ENCODE measurements at places on chromosomes 1 and 21.

DNA sequence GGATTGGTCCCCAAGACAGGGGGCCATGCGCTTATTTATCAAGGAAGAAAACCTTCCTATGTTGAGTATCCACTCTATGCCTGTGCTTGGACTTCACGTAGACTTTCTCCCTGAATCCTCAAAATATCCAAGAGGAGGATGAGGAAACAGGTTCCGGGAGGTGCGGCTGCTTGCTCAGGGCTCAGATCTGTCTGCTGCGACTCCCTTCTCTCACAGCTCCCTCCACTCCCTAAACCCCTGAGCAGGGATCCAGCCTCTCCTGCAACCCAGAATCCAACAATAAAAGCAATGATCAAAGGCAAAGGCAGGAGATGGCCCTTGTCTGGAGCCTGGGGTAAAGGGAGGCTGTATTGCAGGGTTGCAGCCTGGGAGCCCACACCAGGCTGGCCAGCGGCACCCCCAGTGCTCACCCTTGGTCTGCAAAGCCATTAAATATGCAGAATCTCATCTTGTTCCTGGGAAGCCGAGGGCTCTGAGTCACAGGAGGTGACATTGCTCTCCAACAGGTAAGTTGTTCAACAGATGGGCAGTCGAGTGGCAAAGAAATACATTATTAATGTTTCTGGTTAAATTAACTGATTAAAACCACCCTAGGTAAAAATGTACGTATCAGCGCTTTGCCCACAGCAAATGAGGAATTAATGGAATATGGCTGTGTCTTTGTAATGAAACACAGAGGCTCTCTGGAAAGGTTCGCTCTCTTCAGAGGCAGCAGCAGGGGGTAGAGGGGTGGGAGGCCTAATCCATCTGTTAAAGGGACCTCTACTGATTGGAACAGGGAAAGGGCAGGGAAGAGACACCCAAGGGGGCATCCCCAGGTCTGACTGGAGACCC, 111.5 kb downstream of the GRIK3 start:
- no peak for DNase-seq

DNA sequence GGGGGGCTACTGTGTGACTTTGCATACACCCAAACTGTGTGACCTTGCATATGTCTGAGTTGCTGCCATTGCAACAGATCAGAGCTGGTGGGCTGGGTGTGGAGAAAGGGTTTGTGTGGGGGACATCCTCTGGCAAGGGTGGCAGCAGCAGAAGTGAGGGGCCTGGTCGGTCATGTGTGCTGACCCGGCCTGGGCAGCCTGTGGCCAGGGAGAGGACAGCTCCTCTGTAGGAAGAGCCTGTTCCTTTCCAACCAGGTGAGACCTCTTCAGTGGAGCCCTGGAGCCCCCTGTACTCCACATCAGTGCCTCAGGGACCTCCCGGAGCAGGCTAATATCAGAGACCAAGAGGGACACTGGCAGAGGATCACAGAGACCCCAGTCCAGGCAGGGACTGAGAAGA, 8.3 kb downstream of the PCSK9 start:
- no peak for DNase-seq

DNA sequence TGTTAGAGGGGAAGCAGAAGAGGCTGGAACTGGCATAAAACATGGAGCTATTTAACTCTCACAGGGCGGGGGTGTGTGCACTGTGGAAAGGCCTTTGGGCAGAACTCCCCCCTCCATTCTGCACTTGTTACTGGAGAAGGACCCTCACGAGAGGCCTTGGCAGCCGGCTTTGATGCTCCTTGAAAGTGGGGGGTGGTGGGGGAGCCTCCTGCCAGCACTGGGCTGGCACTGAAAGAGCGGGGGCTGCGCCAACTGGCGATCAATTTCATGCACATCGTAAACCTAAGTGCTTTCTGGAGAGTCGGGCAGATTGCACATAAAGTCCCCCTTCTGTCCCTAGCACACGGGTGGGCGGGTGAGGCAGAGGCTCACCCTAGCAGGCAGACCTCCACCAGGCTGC, 28.9 kb downstream of the FOXO6 start:
- DNase-seq: no peak

- DNase-seq: no peak
Measured at GRCh38 chr1:95115708-95116137, 1.4 kb upstream of the TLCD4 start.

DNA sequence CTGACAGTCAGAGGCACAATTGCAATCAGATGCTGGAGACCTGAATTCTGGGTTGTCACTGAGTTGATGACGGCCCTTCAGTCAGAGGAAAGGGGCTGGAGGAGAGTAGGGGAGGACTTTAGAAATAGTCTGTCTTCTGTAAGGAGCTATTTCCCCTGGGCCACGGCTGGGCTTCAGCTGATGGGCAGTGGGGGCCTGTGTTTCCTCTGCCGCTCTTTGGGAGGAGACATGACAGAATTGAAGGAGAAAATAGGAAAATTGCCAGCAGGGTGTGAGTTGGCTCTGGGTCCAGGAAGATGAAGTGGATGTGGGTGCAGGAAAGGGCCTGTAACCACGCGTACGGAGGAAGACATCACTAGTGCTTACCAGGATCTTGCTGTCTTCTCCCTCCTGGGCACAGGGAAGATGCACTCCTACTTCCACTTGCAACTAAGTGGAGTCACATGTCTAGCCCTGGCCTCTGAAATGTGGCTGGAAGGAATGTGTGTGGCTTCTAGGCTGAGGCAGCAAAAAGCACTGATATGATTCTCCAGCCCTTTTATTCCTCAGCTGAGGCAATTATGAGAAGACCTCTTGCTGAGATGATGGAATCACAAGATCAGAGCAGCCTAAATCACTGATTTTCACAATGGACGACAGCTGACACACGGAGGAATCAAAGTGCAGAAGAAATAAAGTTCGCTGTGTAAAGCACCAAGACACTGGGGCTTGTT, 250.0 kb downstream of the GRIK3 start:
- no peak for DNase-seq

- no peak for DNase-seq
Measured at GRCh38 chr1:117620440-117620839, 14.6 kb downstream of the TENT5C start.

GRCh38 chr1:17089506-17089905, 29.7 kb downstream of the PADI2 start:
- no peak for DNase-seq

DNA sequence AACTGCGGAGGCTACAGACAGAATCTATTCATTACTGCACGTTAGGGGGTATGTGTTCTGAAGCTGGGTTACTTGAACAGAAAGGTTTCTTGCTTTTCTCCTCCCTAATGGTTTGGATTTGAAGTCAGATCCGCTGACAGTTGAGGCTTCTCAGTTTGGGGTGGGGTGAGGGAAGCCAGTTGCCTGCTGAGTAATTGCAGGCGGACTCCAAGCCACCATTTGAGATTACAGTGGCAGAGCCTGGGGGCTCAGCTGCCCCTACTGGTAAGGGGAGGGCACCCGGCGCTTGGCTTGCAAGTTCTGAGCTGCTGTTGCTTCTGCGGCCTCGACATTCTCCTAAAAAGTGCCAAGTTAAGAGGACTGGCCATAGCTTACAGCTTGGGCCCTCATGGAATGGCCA, 2.0 kb downstream of the GRHL3 start:
- no peak for DNase-seq

DNA sequence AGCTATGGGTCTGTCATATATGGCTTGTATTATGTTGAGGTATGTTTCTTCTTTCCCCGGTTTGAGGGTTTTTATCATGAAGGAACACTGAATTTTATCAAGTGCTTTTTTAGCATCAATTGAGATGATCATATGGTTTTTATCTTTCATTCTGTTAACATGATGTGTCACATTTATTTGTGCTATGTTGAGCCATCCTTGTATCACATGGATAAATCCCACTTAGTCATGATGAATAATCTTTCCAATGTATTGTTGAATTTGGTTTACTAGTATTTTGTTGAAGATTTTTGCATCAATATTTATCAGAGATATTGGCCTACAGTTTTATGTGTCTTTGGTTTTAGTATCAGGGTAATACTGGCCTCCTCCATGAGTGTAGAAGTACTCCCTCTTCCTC, 61.7 kb downstream of the GPR137B start:
- no peak for DNase-seq

- DNase-seq: no peak
Measured at GRCh38 chr1:111505641-111506119, 2.2 kb upstream of the ADORA3 start.

GRCh38 chr1:114610546-114611245, 29.3 kb upstream of the BCAS2 start:
- DNase-seq: no peak

DNA sequence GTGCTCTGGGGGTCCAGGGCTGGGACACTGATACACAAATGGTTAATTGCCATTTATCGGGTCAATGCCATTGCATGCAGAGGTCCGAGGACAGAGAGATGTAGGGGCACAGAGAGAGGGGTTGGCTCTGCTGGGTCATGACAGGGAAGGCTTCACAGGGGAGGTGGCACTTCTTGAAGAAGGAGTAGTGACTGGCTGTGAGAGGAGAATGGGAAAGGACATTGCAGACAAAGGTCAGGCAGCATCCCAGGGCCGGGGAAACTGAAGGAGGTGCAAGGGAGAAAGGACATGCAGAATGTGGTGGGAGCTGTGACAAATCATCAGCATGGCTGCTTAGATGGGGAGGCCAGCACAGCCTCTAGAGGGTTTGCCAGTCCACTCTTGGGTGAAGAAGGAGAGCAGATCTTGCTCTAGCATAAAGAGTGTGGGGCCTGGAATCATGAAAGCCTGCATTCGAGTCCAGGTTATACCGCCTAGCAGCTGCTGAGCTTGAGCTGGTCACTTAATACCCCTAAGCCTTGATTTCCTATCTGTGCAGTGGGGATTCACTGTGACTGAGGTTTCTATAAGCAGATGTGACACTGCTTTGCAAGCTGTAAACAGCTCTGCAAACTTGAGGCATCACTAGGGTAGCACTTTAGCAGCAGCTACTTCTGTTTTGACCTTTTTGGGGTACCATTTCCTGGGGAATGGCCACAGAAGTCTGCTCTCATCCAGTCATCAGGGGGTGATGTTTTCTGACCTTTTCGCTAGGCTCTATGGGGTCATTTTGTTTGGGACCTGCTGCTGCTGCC, 59.2 kb upstream of the EPS8L3 start:
- no peak for DNase-seq
